HEK293T (cell line): ENCODE measurements at places on chromosomes 7 and 10.

DNA sequence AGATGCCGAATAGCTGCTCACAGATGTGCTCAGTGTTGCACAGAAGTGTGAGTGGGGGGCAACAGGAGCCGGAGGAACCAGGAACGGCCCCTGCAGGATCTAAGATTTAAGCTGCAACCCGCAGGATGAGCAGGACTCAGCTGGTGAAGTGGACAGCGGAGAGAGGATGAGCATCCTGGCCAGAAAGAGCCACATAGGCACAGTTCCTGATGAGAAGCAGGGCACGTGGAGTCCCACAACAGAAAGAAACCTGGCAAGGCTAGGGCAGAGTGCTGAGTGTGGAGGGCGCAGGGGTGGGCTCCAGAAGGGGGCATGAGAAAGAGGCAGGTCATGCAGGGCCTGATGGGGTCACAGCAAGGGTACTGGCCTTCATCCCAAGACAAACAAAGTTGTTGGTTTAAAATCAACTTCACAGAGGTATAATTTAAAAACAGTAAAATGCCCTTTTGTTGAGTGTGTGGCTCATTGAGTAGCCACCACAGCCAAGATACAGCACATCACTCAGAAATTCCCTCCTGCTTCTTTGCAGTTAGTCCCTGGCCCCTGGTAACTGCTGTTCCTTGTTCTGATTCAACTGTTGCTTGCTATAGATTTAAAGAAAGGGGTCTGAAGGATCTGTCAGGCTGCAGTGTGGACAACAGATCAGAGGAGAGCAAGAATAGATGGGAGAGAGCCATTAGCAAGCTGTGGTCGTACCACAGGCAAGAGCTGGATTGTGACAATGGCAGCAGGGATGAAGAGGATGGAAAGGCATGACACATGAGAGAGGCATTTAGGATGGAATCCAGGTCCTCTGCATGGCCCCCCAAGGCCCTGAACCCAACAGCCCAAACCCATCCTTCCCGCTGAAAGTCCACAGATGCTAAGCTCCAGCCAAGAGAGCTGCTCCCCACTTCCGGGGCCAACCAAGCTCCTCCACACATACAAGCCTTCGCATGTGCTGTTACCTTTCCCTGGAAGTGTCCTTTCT, 53.1 kb upstream of the OSBPL3 start:
- no peak for DNase-seq

DNA sequence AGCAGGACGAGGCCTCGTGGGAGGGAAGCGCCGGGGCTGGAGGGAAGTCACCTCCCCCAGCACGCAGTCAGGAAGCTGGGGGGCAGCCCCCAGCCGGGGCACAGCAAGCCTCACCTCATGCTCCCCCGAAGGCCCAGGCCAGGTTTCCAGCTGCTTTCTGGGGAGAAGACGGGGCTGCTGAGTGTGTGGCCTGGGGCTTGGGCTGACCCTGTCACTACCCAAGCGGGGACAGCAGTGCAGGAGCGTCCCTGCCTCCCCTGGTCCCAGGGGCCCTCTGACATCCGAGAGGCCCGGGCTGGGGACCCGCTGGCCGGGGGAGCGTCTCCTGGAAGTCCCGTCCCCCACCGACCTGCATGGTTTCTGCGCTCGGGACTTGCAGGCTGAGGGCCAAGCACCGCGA, 19.7 kb upstream of the NKX6-2 start:
- no peak for DNase-seq

DNA sequence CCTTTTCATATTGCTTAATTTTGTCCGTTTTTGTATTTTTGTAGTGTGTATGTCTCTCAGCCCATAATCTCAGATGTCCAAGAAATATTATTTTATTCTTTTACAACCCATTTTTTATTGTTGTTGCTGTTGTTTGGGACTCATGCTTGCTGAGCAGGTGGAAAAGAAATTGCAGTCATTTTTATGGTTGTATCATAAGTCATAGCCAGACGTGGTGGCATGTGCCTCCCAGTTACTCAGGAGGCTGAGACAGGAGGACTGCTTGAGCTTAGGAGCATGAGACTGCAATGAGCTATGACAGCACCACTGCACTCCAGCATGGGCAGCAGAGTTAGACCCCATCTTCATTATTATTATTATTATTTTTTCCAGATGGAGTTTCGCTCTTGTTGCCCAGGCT, 117.8 kb downstream of the EPC1 start:
- no peak for DNase-seq

DNA sequence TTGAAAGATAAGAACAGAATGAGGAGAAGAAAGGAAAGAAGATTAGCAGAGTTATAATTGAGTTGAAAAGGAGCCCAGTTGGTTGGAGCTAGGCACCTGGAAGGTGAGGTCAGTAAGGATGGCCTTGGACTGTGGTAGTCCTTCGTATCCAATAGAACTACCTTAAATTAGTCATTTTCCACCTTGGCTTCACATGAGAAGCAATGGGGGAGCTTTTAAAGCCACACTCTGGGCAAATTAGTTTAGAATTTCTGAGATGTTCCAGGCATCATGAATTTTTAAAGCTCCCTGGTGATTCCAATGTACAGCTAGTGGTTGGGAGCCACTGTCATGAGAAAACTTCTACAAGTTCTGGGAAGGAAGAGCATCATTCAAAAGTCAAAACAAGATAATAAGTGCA, 27.3 kb upstream of the CYP3A5 start:
- DNase-seq = no peak

DNA sequence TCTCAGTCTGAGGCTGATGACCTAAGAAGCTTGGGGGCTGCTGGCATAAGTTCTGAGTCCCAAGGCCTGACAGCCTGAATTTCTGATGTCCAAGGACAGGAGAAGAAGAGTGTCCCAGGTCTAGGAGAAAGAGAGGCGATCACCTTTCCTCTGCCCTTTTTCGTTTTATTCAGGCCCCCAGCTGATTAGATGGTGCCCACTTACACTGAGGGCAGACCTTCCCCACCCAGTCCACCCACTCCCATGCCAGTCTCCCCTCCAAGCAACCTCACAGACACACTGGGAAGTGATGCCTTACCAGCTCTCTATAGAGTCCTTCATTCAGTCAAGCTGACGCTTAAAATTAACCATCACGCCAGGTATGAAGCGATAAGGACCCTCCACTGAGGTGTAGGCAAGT, 19.3 kb upstream of the LOXL4 start:
- DNase-seq = no peak

- no peak for DNase-seq
Measured at GRCh38 chr7:45980181-45980905, 59.3 kb upstream of the IGFBP3 start.

- no peak for DNase-seq
Measured at GRCh38 chr7:144452064-144452463, 48.6 kb upstream of the NOBOX start.

DNA sequence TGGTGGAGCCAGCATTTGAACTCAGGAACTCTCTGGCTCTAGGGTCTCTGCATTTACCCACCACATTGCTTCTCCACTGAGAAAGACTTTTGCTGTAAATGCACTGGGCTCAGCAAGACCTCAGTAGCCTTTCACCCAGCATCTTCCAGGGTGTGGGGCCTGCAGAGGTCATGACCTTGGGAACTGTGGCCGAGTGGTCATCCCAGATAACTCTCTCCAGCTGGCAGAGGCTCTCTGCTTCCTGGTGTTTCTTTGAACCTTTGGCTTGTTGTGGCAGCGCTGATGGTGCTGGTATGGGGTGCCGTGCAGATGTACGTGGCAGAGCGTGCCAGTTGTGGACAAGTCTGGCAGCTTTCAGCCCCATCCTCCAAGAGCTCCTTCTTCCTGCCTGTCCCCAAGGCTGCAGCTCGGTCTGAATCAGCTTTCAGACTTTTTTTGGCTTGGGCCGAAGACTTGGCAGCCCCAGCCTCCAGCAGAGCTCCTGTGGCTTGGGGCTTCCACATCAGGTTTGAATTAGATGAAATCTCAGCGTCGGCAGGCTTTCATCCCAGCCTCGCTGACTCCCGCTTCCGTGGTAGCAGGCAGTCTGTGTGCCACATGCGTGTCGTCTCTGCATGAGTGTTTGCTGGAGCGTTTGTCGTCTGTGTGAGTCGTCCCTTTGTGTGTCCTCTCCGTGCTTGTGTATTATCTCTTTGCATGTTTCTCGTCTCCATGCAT, 21.5 kb downstream of the ADAMTS14 start:
- DNase-seq = no peak

DNA sequence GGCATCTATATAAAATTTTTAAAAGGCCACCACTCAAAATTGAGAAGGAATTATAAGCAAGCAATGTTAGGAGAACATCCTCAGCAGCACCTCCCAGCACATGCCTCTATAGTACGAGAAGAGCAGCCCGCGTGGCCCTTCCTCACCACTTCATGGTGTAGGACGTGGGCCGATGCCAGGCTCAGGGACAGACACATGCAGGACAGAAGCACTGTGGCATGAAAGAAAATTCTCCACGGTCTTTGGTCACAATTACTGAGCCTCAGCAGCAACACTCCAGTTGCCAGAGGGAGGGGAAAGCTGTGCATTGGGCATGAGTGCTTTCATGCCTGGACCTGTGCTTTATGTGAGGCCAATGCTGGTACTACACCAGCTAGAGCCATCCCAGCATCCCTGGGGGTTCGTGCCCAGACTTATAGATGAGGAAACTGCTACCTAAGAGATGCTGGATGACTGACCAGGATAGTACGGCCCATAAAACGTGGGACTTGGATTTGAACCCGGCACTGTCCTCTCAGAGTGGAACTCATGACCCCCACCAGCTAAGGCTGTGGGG, 164.7 kb downstream of the ADAM12 start:
- no peak for DNase-seq

GRCh38 chr10:29056729-29057128, 232.1 kb upstream of the LYZL1 start:
- no peak for DNase-seq

GRCh38 chr7:4174884-4175283, 507.2 kb upstream of the FOXK1 start:
- DNase-seq = no peak

- DNase-seq = no peak
Measured at GRCh38 chr7:139582671-139583155, 59.2 kb downstream of the CLEC2L start.

DNA sequence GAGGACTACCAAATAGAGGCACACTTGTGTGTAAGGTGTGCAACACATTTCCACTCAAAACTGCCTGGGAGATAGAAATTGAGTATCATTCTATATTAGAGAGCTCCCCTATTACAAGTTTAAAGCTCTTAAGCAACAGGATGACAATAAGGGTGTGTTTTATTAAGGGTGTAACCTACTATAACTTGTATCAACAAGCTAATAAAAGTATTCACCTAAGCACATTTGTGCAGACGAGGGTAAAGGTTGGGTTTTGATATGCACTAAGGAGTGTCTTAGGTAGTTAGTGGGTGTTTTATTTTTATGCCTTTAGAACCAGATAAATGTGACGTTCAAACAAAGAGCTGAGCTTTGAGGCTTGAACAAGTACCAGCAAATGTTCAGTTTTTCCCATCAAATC, 2.8 kb upstream of the FAM53B start:
- DNase-seq = no peak

DNA sequence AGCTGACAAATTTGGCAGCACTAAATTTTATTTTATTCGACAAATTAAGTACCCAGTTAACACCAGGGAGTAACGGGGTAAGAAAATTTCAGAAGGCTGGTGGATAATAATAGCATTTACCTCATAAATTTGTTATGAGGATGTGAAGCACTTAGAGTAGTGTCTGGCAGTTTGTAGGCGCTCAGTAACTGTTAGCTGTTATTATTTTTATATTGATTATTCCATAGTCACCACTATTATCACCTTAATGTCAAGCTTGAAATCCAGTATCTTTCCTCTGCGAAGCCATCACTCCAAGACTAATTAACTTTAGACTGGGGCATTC, 563 bp upstream of the COA1 start:
- DNase-seq = no peak

GRCh38 chr10:120474956-120475355, 17.9 kb downstream of the PLPP4 start:
- DNase-seq = no peak

DNA sequence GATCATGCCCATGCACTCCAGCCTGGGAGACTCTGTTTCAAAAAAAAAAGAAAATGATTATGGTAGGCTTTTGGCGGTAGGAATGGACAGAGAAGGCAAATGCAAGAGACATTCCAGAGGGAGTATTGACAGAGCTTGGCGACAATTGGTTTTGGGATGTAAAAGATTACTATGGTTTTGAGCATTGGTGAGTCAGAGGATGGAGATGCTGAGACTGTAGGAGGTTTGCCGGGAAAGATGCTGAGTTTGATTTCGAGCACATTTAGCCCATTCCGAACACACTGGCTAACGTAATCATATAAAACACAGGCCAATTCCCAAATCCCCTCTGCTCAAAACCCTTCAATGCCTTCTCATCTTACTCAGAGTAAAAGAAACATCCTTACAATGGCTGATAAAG, 161.6 kb upstream of the MKLN1 start:
- DNase-seq = no peak

- no peak for DNase-seq
Measured at GRCh38 chr10:24874133-24874532, 78.3 kb downstream of the PRTFDC1 start.

- DNase-seq = no peak
Measured at GRCh38 chr7:132636581-132636980, 60.3 kb upstream of the PLXNA4 start.

- no peak for DNase-seq
Measured at GRCh38 chr7:134850066-134850465, 70.6 kb downstream of the CALD1 start.

DNA sequence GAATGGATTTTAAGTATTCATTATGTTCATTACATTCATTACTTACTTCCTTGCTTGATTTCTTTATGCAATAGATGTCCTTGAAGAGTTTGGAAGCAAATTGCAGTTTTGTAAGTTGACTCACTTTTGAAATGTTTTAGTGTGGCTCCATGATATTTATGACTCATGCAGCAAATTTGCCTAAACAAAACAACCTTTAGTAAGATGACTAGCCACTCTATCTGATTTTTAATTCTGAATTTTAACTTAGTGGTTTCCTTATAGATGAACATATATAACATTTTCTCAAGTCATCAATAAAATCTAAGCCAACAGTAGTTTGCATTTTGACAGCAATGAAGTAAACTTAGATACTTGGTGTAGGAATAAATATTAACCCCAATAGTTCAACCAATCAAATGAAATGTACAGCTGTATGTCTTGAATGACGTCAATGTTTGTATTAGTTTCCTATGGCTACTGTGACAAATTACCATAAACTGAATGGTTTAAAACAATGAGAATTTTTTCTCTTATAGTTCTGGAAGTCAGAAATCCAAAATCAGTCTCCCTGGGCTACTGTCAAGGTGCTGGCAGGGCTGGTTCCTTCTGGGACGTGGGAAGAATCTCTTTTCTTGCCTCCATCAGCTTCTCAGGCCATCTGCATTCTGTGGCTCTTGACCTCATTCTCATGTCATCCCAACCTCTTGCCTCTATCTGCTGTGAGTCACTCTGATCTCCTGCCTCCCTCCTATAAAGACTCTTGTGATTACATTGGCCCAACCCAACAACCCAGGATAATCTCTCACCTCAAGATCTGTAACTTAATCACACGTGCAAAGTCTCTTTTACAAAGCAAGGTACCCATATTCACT, 73.4 kb downstream of the AHR start:
- no peak for DNase-seq

GRCh38 chr10:8360365-8360764, 305.9 kb downstream of the GATA3 start:
- no peak for DNase-seq

GRCh38 chr10:44478876-44479705, 94.2 kb upstream of the CXCL12 start:
- no peak for DNase-seq

- no peak for DNase-seq
Measured at GRCh38 chr7:112873831-112874553, 83.8 kb upstream of the TMEM168 start.

GRCh38 chr10:59553162-59553900, 156.3 kb downstream of the SLC16A9 start:
- no peak for DNase-seq
